ENCODE measurements at places on chromosomes 13 and 19.
A peak's percentile ranks its signal among the peaks of the same experiment; 100 is the strongest.

DNA sequence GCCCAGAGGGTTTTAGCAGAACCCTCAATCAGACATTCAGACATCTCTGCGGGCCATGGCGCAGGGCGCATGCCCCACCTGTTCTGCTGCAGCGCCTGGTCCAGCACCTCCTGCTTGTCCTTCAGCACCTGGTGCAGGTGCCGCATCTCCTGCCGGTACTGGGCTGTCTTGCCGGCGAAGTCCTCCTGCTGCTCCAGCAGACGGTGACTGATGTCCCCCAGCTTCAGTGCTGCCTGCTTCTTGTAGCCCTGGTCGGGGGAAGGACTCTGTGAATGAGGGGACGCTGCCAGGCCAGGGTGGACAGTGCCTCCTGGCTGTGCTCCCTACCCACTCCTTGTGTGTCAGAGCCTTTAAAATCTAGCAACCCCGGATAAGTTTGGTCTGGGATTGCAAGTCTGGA, 12.2 kb upstream of the SLC7A9 start:
- no peak for DNase-seq

DNA sequence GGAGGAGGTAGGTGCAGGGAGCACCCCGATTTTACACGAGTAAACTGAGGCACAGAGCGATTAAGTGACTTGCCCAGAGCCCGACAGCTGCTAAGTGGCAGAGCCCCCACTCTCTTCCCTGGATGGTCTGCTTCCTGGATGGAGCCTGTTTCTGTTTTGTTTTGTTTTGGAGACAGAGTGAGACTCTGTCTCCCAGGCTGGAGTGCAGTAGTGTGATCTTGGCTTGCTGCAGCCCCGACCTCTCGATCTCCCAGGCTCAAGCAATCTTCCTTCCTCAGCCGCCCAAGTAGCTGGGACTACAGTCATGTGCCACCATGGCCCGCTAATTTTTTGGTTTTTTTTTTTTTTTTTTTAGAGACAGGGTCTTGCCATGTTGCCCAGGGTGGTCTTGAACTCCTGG, 17.3 kb downstream of the BICRA start:
- no peak for DNase-seq

DNA sequence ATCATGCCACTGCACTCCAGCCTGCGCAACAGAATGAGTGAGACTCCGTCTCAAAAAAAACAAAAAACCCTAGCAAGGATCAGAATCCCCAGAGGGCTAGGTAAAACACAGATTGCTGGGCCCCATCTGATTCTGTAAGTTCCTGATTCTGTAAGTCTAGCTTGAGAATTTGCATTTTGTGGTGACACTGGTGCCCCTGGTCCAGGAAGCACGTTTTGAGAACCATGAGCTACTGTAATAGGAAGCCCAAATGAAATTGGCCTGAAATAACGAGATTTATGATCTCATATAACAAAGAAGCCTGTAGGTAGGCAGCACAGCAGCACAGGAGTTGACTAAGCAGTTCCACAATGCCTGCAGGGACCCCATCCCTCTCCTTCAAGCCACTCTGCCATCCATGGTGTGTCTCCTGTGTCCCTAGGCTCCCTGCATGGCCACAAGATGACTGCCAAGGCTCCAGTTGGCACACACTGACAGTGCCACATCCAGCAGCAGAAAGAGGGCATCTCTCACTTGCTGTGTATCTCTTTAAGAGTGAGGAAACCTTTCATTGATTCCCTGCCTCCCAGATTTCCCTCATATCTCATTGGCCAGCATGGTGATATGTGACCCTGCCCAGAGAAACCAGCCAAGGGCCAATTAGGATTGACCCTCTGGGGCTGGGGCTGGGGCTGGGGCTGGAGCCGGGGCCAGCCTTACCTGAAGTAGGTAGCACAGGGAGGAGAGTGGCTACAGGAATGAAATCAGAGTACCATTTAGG, 21.7 kb downstream of the SIPA1L3 start:
- DNase-seq: no peak

GRCh38 chr13:105083992-105084391, 1451.5 kb downstream of the EFNB2 start:
- no peak for DNase-seq

DNA sequence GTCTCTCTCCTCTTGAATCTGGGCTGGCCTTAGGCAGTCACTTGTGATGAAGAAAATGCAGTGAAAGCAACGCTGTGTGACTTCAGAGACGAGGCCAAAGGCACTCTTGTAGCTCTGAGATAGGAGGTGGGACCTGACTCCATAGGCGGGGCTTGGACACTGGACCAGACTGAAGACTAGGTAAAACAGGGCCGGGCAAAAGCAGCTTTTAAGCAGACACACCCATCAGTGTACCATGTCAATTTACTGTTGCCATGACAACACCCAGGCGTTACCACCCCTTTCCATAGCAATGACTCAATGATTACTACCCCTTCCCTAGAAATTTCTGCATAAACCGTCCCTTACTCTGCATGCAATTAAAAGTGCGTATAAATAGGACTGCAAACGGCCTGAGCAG, 6.6 kb upstream of the EID2 start:
- no peak for DNase-seq

DNA sequence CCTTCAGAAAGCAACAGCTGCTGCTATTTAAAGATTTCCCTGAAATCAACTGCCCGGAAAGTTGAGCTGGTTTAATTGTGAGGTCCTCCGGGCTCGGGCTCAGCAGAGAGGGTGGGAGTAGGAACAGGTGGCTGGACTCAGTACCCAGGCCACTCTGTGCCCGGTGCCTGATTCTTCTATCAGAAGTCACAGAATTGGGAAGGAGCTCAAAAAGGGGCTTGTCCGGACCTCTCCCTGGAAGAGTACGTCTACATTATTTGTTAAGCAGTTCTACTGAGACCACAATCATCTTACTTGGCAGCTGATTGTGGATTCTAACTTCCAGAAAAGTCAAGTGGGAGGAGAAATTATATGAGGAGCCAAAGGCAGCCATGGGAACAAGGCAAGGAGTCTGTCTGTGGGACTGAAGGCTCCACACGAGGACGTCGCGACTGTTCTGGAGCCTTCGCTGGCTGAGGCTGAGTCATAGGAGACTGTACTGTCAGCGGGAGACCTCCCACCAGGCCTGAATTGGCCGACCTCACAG, 91.7 kb upstream of the ANKRD10 start:
- peak; percentile 88 for DNase-seq

DNA sequence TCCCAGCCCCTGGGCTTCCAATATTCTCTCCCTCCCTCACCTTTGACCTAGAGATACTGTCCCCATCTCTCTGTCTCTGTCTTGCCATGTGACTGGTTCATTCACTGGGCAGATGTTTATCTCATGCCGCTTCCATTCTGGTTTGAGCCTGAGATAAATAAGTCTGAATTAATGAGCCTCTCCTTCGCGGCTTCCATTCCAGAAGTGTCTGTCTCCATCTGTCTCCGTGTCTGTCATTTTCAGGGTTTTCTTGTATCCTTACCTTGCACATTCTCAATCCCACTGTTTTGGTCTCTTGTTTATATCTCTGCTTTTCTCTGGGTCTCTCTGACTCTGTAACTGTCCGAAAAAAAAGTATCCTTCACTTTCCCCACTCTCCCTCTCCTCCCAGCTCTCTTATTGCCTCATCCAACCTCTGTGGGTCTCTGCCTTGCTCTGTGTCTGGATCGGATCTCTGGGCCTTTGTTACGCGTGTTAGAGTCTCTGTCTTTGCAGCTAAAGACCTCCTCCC, 4.3 kb downstream of the SPHK2 start:
- DNase-seq: no peak

GRCh38 chr19:44883922-44884321, 7.1 kb upstream of the TOMM40 start:
- DNase-seq: no peak

DNA sequence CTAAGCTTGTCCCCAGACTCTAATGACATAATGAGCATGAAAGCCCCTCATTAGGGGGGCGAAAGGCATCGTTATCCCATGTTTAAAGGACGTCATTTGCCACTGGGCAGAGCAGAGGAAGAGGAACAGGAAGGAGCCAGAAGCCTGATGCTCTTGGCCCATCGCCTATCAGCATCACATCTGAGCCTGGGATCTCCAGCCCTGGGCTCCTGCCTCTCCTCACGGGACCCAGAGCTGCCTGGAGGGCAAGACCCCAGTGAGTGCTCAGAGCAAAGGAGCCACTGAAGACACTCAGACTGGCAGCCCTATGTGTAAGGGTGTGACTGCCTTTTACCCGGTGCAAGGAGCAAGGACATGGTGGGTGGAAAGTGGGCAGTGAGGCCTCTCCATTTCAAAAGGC, 115.0 kb upstream of the ZNF507 start:
- DNase-seq: no peak

DNA sequence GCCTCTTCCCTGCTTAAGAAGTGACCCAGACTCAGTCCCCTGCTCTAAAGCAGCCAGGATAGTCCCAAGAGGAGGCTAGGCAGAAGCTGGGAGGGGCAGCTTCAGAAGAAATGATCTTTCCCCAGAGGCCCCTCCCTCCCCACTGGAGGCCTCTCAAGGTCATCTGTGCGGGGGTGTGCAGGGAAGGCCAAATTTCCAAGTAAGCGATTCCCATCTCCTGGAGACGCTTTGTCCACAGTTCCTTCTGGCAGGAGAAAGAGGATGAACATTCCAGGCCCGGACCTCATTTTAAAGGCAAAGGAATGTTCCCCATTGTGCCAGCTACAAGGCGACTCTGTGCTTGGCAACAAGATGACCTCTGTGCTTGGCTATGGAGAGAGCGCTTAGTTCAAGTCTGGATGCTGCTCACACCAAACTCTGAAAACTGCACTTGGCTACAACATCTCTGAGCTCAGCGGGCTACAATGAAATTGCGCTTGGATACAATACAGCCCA, 23.5 kb downstream of the COL5A3 start:
- peak; percentile 10 for DNase-seq

DNA sequence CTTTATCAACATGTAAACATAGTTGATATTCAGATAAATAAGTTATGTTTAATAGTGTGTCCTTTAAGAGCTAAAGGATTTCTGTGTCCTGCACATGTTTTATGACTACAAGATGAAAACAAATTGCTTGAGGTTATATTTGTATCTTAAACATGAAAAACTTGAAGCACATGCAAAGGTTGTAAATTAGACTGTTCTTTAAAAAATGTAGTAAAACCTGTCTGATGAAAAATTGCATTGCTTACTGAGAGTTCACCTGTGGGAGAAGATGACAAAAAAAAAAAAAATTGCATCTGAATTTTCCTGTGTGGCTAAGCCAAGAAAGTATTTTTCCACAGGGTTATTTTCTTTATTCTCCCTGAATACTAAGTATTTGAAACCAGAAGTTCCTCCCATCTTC, 25.7 kb upstream of the LMO7 start:
- no peak for DNase-seq

GRCh38 chr19:1340681-1341469, 42.8 kb upstream of the NDUFS7 start:
- no peak for DNase-seq

DNA sequence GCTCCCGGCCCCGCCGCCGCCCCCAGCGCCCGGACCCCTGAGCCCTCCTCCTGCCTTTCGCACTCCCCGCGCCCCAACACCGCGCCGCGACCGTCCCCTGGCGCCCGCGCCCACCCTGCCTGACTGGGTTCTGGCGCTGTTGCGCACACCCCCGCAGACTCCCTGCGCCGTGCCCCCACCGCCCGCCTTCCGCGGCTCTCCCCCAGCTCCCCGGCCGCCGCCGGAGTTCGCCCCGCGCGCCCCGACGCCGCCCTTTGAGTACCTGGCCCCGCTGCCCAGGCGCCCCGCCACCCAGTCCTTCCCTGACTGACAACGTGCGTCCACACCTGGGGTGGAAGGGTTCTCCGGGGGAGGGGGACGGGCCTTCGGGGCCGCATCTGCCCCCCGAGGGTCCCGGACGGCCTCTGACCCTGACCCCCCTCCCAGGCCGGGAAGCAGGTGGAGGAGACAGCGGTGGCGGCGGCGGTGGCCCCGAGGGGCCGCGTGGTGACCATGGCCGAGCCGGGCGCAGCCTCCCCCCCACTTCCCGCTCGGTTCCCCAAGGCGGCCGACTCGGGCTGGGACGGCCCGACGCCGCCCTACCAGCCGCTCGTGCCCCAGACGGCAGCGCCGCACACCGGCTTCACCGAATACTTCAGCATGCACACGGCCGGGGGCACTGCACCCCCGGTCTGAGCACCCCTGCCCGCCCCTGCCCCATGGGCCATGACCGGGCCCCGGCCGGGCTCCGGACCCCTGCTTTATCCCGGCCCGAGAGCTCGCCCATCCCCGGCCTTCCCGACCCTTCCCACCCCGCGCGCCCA, 1.4 kb upstream of the MEGF8 start:
- no peak for DNase-seq

DNA sequence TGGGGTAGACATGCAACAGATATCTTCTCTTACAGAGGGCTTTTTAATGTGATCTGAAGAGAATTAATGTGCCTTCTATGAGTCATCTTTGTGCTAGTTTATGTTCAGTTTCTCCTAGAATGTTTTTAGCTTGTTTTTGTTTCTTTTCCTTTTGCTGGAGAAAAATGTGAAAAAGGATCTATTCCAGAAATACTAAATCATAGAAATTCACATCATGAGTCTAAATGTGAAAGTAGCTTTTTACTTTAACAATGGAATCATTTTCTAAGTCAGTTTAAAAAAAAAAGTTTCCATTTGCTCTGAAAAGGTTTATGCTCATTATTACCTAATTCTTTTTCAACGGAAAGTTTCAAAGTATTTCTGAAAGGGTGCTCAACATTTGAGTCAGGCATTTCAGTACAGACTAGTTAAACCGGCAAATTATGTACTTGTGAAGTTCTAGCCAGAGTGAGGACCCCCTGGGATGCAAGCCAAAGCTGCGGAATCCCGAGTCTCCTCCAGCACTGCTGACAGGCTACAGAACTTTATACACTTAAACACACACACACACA, 72.9 kb downstream of the SPATA13 start:
- DNase-seq: peak; percentile 64

DNA sequence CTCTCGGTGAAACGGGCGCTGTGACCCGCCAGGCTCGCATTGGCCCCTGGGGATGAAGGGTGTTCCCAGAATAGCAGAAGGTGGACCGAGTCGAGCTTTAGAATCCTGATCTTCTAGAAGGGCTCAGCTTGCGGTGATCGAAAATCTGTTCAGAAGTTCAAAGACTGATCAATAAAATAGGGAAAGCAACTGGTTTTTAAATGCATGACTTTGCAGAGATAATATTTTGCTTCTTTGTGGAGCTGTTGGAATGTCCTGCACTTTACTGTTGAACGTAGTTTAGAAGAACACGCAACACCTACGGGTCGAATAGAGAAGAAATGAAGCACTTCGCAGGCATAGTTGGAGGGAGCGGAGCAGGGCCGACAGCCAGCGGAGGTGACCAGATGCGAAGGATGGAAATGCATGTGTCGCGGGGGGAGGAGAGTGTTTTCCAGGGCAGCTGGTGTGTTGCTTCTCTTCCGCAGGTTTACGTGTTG, 766 bp downstream of the CEBPG start:
- peak; percentile 46 for DNase-seq

Data from fibroblast of villous mesenchyme (primary cell).